ENCODE measurements at places on chromosomes 5 and 9.
A peak's percentile ranks its signal among the peaks of the same experiment; 100 is the strongest.

GRCh38 chr5:95808013-95808685 is 14.4 kb downstream of the GLRX start:
- no peak for DNase-seq

- DNase-seq, result no peak
Observed at GRCh38 chr9:129489838-129490582, 130.9 kb downstream of the C9orf50 start.

DNA sequence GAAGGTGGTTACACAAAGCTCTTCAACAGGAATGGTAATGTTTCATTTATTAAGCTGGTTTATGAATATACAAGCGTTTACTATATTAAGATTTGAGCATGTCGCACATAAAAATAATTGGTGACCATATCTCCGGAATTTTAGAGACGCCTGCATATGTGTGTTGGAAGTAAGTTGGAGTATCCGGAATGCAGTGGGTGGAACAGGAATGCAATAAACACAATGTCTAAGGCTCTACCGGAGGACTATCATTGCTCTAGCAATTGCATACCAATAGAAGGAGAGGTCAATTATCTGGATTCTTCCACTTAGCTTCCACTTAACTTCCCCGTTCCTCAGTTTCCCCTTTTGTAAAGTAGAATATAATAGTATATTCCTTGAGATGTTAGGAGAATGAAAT is 1.1 kb upstream of the CEP78 start:
- DNase-seq, result no peak

- no peak for DNase-seq
Observed at GRCh38 chr5:149170299-149170698, 29.0 kb downstream of the ABLIM3 start.

DNA sequence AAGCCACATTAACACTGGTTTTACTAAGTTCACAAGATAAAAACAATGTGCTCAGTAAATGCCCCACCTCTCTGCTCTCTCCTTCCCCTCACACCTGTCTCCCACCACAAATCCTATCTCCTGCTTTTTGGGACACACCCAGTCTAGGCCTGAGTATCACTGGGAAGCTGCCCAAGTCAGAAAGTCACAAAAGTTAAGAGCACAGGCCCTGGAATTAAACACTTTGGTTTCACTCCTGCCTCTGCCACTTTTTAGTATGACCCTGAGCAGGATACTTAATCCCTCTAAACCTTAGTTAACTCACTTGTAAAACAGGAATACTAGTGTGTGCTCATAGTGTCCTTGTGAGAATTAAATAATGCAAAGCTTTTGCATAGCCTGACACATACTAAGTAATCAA is 11.3 kb downstream of the C5 start:
- DNase-seq, result no peak

DNA sequence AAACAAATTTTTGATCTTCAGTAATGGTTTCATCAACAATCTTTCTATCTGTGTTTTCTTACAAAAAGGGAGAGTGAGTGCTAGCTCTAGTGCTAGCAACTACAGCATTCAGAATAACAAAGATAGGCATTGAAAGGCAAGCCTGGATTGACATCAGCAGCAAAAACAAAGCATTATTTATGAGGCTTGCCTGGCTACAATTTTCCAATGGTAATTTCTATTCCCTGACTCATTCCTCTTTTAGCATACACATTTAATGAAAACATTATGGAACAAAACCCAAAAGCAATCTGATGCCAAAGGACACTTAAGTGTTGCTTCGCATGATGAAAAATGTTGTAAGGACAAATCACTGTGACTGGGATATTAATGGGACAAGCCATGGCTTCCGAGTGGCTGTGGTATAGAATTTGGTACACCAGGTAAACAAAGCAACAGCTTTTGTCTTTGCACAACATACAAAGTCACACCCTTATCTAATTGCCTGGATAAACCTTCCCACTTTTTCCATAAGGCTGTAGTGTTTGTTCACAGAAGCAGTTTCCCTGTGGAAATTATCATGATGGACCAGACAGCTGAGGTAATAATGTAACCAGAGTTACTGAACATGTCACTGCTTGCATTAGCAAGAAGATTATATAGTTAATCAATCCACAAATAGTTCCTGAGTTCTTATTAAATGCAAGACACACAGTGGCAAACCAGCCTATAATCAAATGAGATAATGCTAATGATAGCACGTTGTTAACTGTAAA is 179.8 kb upstream of the EDIL3 start:
- no peak for DNase-seq

DNA sequence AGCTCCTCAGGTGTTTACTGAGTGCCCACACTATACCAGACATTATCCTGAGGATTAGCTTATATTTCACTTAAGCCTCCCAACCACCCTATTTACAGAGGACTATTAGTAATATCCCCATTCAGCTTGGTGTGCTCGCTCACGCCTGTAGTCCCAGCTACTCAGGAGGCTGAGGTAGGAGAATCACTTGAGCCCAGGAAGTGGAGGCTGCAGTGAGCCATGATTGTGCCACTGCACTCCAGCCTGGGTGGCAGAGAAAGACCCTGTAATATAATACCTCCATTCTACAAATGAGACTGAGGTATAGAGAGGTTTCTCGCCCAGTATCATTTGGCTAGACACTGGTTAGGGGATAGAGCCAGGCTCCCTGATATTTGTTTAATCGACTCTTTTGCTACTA is 18.0 kb upstream of the MATR3 start:
- DNase-seq, result no peak

GRCh38 chr5:107476783-107477182 is 194.0 kb downstream of the EFNA5 start:
- no peak for DNase-seq

- no peak for DNase-seq
Observed at GRCh38 chr9:126854734-126855133, 5.7 kb upstream of the ZBTB34 start.

- no peak for DNase-seq
Observed at GRCh38 chr9:21559402-21560280, 77.5 kb upstream of the IFNE start.

- no peak for DNase-seq
Observed at GRCh38 chr5:3181671-3182070, 414.0 kb upstream of the IRX1 start.

- no peak for DNase-seq
Observed at GRCh38 chr5:3954633-3955032, 359.0 kb downstream of the IRX1 start.

- DNase-seq, result no peak
Observed at GRCh38 chr9:86827893-86828292, 119.4 kb downstream of the GAS1 start.

DNA sequence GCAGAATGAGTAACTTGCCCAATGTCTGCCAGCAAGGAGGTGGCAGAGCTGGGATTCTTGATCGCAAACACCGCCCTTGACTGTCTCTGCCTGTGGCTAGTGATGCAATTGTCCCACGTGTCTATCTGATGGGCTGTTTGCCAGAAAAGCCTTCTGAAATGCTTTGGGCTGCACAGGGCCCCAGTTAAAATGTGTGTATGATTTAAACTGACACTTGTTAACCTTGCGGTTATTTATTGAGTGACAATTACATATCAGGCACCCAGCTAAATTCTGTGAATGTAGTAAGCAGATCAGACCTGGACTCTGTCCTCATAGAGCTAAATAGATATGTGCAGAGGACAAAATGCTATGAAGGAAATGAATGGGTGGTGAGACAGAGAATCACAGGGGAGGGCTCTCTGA is 11.6 kb upstream of the IL12B start:
- peak; percentile 97 for DNase-seq

DNA sequence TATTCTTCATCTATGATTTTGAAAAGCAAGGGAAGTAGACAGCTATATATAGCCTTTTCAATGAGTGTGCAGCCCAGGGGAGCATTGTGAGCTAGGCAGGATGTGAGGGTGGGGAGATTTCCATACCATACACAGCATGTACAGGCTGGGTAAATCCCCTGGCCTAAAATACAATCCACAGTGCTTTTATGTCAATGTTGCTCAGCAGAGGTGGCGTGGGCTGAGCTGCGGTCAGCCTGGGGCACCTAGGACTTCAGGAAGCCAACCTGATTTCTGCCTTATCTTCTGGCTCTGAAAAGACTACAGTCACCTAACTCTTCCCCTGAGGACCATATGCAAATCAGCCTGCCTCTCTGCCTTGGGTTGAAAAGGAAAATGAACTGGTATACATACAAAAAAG is 6.3 kb upstream of the GARIN3 start:
- no peak for DNase-seq

DNA sequence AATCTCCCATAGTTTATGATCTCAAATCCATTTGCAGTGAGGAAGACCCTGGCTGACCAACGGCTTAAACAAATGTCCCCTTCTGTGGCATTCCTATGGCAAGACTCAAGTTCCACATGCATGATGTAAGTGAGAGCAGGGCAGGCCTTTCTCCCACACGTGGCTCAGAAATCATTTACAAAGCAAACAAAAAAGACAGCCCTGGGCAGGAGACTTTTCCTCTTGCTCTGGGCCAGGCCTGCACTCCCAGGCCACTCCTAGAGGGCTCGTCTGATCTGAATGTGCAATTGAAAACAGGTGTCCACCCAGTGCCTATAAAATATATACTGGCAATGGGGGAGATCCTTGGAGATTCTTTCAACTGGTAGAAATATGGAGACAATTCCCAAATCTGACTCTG is 123.1 kb downstream of the DMRT2 start:
- DNase-seq, result no peak

DNA sequence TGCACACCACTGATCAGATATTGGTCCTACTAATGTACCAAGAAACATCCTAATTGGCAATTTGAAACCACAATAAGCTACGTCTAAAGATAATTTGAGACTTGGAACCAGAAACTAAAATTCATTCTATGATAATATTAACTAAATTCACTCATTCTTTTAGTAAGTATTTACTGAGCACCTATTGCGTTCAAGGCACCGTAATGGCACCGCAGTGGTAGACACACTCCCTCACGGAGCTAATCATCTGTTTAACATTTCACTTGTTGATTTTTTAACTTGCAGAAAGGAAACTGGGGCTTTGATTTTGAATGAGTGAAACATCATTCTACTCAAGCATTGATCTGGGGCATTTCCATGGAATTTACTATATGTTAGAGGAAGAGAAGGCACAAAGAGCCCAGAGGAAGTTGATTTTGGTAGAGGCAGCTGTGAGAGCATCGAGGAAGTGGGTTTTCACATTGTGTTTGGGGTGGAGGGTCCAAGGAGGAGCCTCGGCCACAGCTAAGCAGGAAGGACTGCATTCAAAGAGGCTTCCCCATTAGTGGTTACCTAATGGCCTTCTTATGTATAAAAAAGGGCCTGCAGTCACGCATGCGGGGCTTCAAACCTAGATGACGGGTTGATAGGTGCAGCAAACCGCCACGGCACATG is 7.1 kb downstream of the RAPGEF1 start:
- DNase-seq, result peak; percentile 90

- DNase-seq, result peak; percentile 21
Observed at GRCh38 chr5:14672082-14672481, 7.6 kb downstream of the OTULIN start.

DNA sequence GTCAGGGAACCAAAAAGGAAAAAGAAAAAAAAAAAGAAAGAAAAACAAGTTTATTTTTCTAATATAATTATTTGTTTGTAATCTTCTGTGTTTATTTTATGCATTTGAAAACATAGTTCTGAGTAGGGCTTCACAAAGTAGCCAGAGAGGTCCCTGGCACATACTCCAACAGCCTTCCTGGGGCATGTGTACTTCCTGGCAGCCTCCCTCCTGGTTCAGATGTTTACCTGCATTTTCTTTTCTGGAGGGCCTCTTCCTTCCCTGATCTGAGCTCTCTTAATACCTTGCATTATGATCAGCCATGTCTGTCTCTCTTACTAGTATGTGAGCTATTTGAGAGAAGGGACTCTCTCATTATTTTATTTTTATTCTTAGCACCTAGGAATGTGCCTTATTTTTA is 361.8 kb downstream of the KDM4C start:
- no peak for DNase-seq

- DNase-seq, result no peak
Observed at GRCh38 chr5:31733371-31733770, 94.4 kb downstream of the PDZD2 start.

GRCh38 chr5:176822041-176822792 is 11.9 kb downstream of the UNC5A start:
- DNase-seq, result no peak

DNA sequence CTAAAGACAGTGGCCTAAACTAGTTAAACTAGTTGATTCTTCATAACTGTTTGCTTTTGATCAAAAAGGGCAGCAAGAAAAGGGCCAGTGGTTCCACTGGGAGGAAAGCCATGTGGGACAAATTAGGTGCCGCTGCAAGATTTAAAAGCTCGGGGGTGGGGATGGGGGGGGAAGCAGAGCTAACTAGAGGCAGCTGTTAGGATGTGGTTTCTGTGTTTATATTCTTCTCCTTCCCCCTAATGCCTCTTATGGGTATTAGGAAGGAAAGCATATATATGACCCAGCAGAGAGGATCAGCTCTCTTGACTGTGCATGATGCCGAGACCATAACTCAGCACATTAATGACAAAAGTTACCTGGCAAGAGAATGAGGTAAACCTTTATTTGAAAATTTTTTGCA is 65.7 kb downstream of the EFNA5 start:
- no peak for DNase-seq

DNA sequence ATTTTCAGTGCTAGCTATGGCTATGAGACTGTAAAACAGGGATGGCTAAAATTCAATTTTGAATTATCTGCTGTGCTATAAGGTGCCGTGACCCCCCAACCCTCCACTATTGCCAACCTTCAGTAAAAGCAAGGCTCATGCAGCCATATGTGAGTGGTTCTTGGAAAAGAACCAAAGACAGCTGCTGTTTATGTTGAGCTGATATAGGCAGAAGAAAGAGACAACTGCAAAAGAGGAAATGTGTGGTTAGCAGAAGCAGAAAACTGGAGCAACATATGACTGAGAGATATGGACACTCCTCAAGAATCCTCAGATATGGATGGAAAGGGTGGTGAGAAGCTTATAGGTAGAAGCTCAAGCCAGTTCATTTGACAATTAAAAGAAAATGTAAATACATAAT is 200.3 kb downstream of the TLE1 start:
- DNase-seq, result no peak

DNA sequence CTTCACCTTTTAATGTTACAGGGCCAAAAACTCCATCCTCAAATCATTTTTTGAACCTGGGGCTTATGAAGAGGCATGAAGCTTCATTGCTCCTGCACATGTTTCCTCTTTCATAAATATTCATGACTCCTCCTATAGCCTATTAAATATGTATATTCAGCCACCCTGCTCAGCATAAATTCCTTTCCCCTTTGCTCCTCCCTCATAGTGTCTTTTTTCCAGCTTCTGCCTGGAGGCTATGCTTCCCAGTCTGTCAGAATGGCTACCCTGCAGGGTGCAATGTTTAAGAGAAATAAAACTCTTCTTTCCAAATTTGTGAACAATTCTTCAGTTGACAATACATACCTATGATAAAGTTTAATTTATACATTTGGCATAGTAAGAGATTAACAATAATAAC is 1082.9 kb upstream of the CDH18 start:
- DNase-seq, result no peak

DNA sequence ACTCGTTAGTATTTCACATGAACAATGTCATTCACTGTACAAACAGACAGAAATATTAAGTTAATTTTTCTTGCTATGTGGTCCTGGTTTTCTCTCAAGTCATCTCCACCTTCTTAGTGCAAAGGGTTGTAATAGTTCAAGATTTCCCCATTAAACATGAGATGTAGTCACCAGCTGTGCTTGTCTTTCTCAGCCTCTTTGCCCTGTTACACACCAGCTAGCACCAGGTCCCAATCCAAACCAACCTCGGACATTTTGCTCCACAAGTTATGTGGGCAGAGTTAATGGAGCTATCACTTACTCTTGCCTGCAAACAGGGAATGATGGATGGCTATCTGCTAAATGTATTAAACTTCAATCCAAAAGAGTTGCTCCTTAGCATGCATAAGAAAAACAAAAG is 328.1 kb downstream of the TLE1 start:
- no peak for DNase-seq

- DNase-seq, result no peak
Observed at GRCh38 chr9:94498801-94499453, 56.0 kb upstream of the PCAT7 start.
